Chondrocyte (in vitro differentiated cells): ENCODE measurements at places on chromosomes 3 and 15. TPM values are rescaled to one million over a fixed set of nuclear protein-coding genes. Genes with fewer than 3 reads are reported as not detected.

Gene CACNA1D
- total RNA-seq, result 0.95 to 3.9 TPM (median 1.8 TPM) in 3 replicates

Gene KAT2B
- 8.1 to 13.8 TPM (median 8.9 TPM) in 3 replicates for total RNA-seq

Gene NR2F2
- 151 to 169 TPM (median 167 TPM) in 3 replicates for total RNA-seq

Gene HIGD1A
- total RNA-seq, result 78.6 to 89.7 TPM (median 78.7 TPM) in 3 replicates

Gene AQP9
- not detected in 3 replicates for total RNA-seq
